ENCODE measurements at places on chromosomes 7 and 10. TPM values are rescaled to one million over a fixed set of nuclear protein-coding genes. Genes with fewer than 3 reads are reported as not detected.

PRLHR gene
- total RNA-seq: not detected

RPA3 gene
- total RNA-seq: 108 TPM

RAB18 gene
- 72.1 TPM for total RNA-seq

SPDYE8 gene
- total RNA-seq: not detected

PLA2G12B gene
- not detected for total RNA-seq

SPAG6 gene
- total RNA-seq: not detected

SPDYE2B gene
- not detected for total RNA-seq

SUMF2 gene
- 115 TPM for total RNA-seq

NKX1-2 gene
- 0.04 TPM for total RNA-seq

SPDYE2 gene
- total RNA-seq: not detected

PON1 gene
- total RNA-seq: 0.28 TPM

All from A549 treated with DMSO at 1 μM for 4 hours (cell line).